ENCODE measurements at places on chromosomes 5 and 9.
A peak's percentile ranks its signal among the peaks of the same experiment; 100 is the strongest.

DNA sequence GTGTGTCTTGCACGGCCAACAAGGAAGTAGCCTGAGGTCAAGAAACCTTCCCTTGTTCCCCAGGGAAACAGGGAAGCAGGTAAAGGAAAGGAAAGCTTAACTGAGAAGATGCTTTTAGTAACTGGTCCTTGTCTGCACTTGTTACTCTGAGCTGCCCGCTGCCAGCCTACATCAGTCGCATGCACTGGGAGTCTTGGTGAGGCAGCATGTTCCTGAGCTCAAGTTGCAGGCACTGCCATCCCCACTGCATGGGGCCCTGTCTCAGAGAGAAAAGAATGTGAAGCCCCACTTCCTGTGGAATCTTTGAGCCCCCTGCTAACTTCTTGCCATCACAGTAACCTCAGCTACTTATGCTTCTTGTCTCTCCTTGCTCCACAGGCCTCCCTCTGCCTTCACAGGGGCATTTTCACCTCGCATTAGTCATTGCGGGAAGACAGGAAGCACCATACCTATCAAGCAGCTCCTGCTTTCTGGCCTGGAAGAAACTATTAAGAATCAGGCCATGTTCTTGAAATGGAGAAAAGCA lies 344.1 kb upstream of the ADAMTSL1 start:
- DNase-seq, result no peak

- DNase-seq, result no peak
Observed at GRCh38 chr9:6910032-6910431, 152.3 kb downstream of the KDM4C start.

DNA sequence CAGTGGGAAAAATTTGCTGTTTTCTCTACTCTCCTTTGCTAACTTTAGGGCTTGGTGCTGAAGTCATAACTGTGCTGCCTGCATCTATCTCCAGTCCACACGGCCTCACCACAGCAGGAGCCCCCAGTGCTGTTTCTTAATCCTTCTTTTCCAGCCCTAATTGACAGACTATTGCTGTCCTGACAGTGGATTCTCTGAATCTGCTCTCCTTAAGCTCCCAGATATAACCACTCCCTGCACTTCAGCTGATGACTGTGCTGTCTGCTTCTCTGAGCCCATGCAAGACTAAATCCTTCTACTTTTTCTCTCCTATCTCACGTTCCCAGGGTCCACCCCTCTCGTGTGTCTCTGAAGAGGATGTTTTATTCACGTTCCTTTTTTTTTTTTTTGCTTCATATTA lies 19.7 kb upstream of the GRIA1 start:
- DNase-seq, result no peak

GRCh38 chr5:130773813-130774212 lies 391.2 kb downstream of the HINT1 start:
- DNase-seq, result no peak

DNA sequence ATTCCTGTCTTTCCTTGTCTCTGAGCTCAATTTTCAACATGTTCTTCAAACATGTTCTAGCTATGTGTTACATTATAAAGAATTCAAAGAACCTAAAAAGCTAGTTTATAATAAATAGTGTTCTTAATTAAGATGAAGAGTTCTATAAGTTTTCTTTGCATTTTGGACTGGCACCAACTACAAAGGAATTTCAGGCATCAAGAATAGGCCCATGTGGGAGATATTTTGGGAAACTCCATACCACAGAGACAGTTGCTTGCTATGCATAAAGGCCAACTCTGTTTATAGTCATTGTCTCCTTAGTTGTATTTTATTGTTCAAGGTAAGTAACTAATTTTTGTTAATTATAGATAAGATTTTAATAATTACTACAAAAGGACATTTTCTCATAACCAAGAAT lies 4.5 kb downstream of the SLF1 start:
- no peak for DNase-seq

DNA sequence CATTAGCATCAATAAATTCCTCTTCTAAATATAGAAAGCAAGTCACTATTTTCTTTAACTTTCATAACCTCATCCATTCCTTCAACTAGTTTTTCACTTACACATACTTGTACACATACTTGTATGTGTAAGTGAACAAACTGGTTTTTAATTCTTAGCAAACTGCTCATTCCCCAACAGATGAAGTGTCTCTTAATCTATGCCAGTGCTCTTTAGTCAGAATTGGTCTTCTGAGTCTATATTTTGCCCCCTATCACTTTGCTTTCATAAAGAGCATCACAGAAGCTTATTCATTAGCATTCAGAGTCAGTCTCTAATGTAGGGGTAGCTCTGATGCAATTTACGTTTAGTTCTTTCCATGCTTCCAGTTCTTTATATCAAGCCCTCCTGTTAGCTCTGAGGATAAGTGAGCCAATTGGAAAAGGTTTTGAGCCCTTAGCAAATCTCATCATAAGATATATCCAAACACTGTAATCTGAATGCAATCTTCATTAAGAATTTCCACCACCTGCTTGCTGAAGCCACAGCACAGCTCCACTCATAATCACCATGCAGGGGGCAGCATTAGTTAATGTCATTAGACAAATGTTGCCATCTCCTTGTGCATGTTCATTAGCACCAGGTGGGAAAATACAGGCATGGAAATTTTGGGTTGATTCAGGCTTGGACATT lies 178.5 kb upstream of the SLC24A2 start:
- no peak for DNase-seq

GRCh38 chr9:122827761-122828093 lies 661 bp downstream of the PDCL start:
- no peak for DNase-seq

DNA sequence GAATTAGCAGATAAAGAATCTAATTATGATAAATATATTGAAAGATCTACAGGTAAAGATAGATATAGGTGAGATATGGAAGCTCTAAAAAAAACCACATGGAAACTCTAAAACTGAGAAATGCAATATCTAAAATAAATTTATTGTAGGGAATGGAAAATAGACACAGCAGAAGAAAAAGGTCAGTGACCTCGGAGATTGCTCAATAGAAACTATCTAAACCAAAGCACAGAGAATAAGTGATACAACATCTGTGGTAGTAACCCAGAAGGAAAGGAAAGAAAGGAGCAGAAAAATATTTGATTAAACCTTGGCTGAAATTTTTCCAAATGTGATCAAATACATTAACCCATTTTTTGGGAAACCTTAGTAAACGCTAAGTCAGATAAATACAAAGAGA lies 43.1 kb upstream of the GLIPR2 start:
- no peak for DNase-seq

- no peak for DNase-seq
Observed at GRCh38 chr5:95244479-95244878, 40.4 kb downstream of the MCTP1 start.

DNA sequence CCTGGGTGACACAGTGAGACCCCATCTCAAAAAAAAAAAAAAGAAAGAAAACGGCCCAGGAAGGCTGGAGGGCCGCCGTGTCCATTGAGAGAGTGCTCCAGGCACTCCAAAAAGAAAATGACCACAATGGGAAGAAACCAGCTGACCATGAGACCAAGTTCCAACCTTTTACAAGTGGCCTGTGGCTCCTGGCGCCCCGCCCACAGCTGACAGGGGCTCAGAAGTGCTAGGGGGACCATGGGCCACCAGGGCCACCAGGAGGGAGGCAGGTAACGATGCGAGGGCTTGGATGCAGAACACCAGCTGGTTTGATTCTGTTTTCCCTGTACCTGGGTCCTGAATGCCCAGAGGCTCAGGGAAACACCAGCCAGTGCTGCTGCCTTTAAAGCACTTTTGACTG lies 34.6 kb downstream of the FXN start:
- no peak for DNase-seq

DNA sequence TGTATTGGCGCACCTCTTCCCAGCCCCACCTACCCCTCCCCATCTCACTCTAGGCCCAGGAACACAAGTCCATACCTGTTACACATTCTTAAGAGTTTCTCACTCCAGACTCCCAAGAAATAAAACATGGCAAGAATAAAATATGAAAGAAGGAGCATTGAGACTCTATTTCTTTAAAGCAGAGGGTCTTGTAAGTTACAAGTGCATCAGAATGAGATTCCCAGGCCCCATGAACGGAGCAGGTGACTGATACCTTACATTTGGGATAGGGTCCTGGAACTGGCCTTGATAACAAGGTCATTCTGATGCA lies 5.7 kb downstream of the EGR1 start:
- DNase-seq, result no peak

DNA sequence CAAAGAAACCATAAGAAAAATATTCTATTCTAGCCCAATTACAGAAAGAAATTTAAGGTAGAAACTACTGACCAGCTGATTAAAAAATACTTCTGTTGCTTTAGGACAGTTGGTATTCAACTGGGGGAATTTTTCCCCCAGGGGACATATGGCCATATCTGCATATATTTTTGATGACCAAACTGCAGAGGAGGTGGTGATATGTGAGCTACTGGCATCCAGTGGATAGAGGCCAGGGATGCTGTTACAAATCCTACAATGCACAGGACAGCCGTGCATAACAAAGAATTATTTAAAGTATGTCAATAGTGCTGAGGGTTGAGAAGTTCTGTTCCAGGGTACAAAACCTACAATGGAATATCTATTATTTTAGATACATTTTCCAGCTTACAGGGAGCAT lies 24.0 kb downstream of the ZFR start:
- DNase-seq, result no peak

DNA sequence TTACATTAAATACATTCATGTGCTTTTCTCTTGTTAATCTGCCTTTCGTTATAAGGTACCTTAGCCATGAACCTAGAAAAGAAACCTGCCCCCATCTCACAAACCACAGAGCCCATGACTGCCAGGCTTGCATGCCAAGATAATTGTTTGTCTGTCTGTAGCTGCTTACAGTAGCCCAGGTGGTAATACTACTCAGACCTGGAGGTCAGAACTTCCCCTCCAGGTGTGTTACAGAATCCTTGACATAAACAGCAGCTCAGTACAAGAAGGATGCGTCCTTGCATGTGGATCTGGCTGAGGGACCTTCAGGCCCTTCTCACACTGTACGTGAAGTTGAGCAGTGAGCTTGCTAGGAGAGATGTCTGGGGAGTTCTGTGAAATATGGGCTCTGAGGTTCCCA lies 291.4 kb downstream of the CSNK1G3 start:
- no peak for DNase-seq

GRCh38 chr9:125431741-125432271 lies 170.2 kb downstream of the GAPVD1 start:
- DNase-seq, result no peak

DNA sequence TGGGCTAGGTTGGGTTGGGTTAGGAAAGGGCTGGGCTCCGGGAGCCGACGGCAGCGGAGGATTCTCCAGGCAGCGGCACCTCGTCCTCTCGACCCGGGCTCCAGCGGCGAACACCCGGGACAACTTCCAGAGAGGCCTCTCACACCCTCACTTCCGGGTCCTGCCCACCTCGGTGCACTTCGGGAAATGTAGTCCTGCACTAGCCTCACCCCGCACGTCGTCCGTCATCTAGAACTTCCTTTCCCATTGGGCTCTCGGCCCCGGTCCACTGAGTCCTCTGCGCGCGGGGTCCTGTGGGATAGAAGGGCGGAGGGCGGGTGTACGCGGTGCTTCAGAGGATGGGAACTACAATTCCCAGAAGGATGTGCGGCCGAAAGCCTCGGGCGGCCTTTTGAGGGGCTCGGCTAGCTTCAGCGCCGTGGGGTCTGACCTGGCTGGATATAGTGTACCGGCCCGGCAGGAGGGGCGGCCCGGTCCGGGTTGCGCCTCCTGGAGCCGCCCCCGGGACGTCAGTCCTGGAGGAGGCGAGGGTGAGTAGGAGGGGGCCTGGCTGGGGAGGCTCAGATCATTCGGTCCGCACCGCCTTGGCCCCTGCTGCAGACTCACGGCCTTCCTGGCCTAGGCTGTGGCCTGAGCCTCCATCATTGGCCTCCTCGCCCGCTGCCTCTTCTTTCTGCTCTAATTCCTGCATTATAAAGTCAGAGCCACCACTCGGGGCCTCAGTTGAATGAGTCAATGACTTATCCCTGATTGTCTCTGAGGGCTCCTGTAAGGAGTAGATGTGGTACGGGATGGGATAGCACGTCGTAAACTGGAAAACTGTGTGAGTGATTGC lies at the start of the genes ERP44 and INVS:
TSS of gene ERP44 (minus strand) at position 114 of the 835 bp plus-strand sequence. CDS start 160 bp downstream, outside the sequence.
TSS of gene INVS (plus strand) at position 357 of the 835 bp plus-strand sequence. CDS start 5,279 bp downstream, outside the sequence.
- peak; percentile 98 for DNase-seq

GRCh38 chr5:139744471-139745131 lies 51.0 kb upstream of the PSD2 start:
- no peak for DNase-seq

DNA sequence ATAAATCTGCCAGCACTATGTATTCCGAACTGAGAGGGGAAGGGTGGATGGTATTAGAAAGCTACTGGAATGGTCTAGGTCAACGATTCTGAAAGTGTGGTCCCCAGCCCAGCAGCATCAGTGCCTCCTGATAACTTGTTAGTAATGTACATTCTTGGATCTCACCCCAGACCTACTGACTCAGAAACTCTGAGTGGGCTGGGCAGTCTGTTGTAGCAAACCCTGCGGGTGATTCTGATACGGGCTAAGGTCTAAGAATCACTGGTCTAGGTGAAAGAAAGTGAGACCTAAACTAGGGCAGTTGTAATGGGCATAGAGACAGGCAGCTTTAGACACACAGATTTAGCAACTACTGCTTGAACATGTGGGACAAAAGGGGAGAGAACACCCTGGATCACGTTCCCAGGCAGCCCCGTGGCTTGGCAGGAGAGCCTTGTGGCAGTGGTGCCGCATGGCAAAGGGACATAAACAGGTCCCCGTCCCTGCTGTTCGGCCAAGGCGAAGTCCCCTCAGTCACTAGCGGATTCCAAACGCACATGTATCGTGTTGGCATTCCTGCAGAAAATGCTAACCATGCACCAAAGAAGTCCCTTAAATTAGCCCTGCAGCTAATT lies 216.3 kb downstream of the TTLL11 start:
- DNase-seq, result no peak

DNA sequence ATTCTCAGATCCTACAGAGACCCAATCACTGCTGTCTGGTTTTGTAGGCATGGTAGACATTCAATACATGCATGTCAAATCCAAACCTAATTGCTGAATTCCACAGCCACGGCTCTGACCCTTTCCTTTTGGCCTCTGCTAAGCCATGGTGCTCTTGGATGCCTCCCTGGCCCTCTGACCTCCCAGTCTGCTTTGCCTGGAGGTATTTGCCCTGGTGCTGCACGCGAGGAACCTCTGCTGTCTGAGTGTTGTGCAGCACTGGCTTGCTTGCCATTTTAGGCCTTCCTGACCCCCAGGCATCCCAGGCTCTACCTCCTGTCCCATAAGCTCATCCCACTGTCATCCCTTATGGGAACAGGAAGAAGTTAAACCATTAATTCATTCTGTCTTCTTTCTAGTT lies 60.9 kb downstream of the DOCK2 start:
- no peak for DNase-seq
